ENCODE measurements at places on chromosomes 11 and 22.
A peak's percentile ranks its signal among the peaks of the same experiment; 100 is the strongest.

DNA sequence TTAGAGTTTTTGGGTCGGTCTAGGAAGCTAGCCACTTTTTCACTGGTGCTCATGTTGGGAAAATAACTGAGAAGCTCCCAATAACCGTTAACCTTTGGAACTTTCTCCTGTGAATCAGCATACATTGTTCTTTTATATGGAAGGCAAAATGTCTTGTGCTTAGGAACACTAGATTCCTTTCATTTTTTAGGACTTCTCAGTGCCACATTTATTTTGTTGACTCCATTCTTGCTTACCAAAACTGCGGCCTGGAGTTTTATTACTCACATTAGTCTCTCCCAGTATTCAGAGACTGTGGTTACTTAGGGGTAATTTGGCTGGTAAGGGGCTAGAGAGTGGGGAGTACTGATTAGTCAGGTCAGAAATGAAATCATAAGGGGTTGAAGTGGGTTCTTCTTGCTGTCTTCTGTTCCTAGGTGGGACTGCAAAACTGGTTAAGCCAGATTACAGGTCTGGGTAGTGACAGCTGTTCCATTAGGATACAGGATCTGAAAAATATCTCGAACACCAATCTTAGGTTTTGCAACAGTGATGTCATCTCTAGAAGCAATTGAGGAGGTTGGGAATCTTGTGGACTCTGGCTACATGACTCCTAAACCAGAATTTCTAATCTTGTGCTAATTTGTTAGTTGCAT is 631.4 kb upstream of the LUZP2 start:
- no peak for DNase-seq

- no peak for DNase-seq
These were observed 52.1 kb upstream of the CRYBB3 start for GRCh38 chr22:25147642-25147928.

DNA sequence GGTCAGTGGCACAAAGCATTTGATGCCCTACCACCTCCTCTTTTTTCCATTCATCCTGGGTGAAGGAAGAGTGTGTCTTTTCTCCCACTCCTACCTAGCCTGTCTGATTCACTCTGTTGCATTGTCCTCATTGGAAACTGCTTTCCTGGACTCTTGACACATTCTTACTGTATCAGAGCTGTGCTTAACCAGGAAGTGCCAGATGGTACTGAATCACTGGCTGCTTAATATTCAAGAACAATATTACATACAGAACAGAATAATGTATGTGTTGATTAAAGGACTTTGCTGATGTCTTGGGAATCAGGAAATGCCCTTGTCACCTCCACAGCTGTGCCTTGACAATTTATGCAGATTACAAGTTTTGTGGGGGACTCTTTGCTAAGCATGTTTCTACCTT is 44.4 kb downstream of the SVIP start:
- DNase-seq, result no peak

DNA sequence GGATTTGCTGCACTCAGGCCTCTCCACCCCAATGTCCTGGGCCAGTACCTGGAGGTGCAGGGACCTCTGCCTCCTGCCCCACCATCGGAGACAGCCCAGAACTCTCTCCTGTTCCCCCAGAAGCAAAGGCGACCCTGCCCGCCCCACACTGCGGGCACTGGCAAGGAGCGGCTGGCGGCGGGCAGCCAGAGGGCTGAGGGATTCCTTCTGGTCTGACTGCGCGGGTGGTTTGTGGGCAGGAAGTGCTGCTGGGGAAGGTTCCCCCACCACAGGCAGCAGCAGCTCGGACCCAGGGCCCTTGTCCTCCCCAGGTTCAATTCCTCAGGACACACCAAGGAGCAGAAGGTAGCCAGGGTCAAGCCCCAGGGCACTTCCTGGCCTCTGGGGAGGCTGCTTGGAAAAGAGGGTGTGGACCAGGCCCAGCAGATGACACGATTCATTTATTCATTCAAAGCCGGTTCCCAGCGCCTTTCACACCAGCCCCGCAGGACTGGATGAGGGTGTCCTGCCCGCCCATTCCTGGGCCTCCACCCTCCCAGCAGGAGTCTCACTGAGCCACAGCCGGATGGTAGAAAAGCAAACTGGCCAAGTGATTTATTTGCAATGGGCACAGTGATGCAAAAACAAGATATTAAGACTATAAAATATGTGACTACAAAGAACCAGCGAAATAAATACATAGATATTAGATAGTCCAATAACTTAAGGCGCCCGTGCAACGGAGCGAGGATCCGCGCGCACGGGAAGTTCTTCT is 1.2 kb downstream of the PHLDA2 start:
- no peak for DNase-seq

DNA sequence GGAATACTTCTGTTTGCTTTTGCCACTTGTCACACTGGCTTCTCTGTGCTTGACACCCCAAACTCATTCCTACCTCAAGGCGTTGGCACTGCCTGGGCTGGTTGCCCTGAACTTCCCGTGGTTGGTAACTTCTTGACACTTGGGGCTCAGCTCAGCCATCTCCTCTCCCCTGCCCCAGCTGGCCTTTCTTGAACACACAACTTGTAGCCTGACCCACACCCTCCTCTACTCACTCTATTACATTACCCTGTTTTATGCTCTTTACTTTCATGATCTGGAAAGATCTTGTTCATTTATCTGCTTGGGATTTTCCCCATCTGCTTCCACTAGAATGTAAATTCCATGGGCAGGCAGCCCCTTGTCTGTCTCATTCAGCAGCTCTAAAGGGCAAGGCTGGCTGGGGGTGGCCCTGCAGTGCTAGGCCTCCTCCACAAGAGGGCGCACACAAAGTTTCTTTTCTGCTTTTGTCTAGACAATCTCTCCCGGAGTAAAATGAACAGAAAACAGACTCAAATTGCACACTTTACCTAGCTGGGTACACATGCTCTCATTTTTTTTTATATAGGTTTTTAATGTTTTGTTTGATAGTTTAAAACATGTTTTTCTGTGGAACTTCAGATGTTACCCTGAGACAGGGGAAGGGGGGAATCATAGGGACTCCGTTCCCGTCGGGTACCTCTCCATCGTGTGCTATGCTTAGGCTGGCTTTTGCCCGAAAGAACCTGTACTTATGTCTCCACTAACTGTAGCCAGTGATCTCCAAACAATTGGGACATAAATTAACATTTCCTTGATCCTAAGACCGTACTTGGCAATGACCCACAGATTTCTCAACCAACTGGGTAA is 16.4 kb upstream of the MRGPRX2 start:
- DNase-seq, result peak; percentile 3

- no peak for DNase-seq
These were observed 4.3 kb downstream of the INCENP start for GRCh38 chr11:62127941-62128770.

DNA sequence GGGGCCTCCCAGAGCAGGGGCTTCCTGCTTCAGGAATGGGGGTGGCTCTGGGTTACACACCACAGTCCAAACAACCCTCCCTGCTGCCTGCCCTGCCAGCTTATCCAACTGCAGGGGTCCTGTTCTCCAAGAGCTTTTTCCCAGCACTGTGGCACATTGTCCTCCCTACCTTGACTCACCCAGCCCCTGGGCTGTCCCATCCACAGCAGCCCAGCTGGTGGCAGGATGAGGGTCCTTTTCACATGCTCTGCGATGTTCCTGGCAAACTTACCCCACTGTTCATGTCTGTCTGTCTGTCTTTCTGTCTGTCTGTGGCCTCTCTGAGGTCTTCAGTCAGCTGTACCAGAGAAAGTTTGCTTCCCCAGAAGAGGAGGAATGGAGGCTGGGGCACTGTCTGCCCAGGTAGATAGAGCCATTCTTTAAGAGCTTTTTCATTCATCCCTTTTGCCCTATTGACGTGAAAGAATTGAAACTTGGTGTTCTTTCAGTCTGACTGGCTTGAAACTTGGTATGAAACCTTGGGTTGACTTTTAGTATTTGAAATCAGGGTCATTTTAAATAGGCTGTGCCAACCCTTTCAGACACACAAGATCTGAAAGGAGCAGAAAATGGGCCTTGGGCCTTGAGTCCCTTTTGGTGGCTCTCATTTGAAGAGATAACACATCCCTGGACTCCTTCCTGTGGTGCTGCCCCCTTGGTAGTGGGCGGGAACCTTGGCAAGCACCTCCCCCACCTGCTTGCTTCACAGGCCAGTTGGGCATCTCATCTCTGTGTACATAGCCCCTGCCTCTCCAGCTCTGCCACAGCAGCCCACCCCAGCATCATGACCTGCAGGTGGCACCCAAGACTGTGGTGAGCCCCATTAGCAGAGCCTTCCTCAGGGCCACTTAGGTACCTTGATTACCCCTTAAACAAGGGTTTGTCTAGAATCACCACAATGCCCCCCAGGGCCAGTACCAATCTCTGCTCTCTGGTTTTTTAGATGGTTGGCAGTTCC is 74.6 kb upstream of the SUSD2 start:
- DNase-seq, result no peak

DNA sequence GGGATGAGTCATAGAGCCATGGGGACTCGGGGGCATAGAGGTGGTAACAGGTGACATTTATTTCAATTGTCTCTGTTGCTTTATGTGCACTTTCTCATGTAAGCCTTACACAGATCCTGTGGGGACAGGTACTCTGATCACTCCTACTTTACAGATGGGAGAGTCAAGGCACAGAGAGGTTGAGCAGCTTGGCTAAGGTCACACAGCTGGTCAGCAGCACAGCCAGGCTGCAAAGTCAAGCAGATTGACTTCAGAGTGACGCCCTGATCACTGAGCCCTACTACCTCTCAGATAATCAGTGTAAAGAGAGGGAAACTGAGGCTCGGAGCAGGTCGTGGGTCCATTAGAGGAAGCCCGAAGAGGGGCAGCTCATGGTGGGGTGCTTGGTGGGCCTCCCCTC is 3.5 kb downstream of the TMPRSS6 start:
- no peak for DNase-seq

DNA sequence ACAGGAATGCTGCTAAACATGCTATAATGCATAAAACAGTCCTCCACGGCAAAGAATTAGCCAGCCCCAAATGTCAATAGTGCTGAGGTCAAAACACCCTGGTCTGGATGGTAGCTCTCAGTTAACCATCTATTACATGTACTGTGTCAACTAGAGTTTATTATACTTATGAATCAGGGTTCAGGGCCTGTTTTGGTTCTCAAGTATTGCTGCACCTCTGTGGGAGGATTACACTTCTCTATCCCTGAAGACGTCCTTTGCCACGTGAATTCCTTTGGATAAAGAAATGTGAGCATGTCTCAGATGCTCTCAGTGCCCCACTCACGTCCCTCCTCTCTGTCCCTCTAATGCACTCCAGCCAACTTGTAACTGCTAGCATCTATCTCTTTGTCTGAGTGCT is 53.4 kb downstream of the SLC1A2 start:
- DNase-seq, result no peak

DNA sequence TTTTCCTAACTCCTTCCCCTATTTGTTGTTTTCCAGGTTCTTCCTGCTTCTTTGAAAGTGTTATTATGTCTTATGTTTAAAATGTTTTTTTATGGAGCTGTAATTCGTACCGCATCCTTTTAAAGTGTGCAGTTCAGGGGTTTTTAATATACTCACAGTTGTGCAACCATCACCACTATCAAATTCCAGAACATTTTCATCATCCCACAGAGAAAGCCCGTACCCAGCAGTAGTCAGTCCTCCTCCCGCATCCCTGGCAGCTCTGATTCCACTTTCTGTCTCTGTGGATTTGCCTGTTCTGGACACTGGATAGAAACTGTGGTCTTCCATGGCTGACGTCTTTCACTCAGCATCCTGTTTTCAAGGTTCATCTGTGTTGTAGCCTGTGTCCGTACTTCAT is 73.7 kb downstream of the JAM3 start:
- no peak for DNase-seq

GRCh38 chr11:129364143-129364654 is 11.4 kb upstream of the BARX2 start:
- no peak for DNase-seq

DNA sequence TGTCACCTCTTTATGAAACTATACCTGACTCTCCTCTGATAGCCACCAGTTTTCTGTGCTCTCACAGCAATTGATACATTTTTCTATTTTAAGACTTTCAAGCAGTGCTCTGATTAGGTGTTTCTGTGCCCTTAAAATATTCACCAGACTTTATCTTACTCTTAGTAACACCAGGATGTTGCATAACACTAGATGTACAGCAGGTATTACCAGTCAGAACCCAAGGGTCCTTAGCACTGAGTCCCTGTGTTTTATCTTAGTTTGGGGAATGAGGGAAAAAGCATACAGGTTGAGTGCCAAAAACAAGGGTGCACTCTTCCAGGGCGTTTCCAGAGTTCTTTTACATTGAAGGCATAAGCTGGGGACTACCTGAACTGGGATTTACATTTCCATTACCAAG is 51.4 kb downstream of the COPB1 start:
- DNase-seq, result no peak

- no peak for DNase-seq
These were observed 225.2 kb upstream of the ANO3 start for GRCh38 chr11:26106726-26107125.

DNA sequence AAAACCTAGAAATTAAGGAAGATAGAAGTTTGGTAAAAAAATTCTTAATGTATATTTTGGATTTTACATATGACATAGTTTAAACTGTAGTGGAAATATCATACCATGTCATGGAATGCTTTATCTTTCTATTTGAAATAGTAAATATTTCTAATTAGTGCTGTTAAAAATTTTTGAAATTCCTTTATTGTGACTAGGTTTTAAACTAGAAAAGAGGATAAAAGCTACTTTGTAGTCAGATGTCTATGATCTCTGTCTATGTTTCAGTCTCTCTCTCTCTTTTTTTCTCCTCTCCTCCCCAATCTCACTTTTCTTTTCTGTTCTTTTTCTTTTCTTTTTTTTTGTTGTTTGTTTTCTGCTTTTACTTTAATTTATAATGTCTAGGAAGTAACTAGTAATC is 226.2 kb downstream of the TMEM135 start:
- DNase-seq, result no peak

GRCh38 chr11:9310485-9311090 is 3.8 kb downstream of the TMEM41B start:
- no peak for DNase-seq

DNA sequence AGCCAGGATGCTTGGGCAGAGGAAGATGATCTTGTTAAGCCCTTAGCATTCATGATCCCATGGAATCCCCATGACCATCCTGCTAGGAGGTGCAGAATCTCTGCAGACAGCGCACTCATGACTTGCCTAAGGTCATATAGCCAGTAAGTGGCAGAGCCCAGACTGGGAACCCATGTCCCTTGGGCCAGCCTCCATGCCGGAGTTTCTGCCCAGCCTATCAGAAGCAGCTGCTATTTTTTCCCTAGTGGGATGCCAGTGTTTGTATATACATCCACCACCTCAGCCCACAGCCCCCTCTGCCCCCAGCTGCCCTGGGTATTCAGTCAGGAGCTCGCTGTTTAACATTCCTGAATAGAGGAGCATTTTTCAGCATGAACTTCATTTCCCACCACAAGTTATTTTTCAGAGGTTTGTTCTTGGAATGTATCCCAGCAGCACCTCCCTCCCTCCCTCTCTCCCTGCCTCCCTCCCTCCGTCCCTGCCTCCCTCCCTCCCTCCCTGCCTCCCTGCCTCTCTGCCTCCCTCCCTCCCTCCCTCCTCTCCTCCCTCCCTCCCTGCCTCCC is 34.4 kb upstream of the SUSD2 start:
- peak; percentile 32 for DNase-seq

GRCh38 chr11:17931595-17931994 is 81.3 kb downstream of the SERGEF start:
- DNase-seq, result no peak

Measured in T1000 (cell line).